Jurkat, Clone E6-1 (cell line): ENCODE measurements at places on chromosomes 5 and 9.

GRCh38 chr5:164663198-164663989 is 1158.0 kb downstream of the MAT2B start:
- no peak for DNase-seq

DNA sequence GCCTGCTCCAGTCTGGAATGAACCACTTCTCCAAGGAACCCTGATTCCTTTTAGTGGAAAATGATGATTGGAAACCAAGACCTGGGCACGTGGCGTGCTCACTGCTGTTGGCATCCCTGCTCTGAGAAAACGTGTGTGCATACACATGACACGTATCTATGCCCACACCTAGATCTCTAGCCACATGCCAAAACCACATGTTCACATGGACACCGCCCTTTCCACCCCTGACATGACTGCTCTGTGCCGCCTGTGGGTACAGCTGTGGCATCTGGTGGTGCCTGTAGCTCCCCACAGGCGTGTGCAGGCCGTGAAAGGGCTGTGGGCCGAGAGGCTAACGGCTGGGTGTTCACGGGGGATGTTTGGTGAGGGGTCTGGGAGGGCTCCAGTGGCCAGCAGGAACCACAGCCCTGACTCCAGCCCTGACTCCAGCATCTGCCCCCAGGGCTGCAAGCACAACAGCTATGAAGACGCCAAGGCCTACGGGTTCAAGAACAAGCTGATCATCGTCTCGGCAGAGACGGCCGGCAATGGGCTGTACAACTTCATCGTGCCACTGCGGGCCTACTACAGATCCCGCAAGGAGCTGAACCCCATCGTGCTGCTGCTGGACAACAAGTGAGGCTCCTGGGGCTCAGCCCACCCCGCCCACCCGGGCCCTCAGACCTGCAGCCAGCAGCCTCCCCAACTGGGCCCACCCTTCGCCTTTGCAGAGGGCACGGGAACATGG is 75.1 kb downstream of the KCNT1 start:
- no peak for DNase-seq

DNA sequence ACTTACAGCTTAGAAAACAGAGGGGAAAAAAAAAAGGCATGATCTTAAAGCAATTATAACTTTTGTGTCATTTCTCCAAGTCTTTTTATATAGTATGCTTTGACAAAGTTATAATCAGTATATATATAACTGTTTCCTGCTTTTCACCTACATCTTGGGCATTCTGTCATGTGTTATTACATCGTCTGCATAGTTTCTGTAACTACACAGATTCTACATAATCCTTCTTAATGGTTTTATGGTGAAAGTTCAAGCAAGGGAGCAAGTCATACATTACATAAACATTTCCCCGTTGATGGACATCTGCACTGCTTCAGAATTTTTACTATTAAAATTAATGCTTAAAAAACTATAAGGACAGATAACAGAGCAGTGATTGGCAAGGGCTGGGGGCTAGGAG is 12.1 kb downstream of the FEM1C start:
- no peak for DNase-seq

GRCh38 chr5:79173626-79174025 is 62.0 kb downstream of the BHMT start:
- DNase-seq = no peak

- no peak for DNase-seq
These were observed 1.5 kb upstream of the MARCHF3 start for GRCh38 chr5:127031863-127032232.

- no peak for DNase-seq
These were observed 33.2 kb downstream of the SHB start for GRCh38 chr9:38035873-38036272.

DNA sequence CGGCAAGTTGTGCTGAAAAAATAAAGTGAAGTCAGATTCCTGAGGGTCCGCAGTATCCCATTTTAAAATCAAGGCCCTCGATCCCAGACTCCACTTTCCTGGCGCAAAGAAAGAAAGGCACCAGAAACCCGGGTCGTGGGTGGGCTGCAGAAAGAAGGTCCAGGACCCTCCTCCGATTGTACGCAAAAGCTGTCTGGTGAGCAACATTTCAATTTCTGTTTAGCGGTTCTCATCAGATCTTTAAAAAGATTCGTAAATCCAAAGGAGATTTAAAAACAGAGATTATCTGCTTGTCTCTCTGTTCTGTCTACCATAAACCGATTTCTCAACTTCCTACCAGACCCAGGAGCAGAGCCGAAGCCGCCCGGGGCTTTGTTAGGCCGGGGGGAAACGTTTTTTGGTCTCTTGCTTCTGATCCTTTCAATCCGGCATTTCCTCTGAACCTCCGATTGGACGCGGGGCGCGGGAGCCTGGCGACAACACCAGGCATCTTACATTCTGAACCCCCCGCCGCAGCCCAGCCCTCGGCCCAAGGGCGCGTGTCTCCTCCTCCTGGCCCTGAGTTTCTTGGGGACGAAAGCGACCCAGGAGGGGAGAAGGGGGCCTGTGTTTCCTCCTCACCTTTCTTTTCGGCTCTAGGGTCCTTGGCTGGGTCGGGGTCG is 746 bp downstream of the NKX2-5 start:
- no peak for DNase-seq

DNA sequence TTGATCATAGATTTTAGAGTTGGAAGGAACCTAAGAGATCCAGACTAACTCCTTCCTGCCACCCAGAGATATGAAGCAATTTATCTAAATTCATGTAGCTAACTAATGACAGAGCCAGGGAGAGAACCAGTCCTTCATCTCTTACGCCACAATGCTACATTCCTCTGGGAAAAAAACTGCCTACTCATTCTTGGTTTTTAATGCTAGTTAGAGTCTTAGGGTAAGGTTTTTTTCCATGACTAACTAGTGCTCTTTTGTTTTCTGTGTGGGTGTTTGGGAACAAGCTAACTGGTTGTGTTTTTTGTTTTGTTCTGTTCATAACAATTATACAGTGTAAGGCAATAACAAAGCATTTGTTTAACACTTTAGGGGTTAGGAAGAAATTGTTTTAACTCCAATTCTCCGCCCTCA is 52.4 kb downstream of the SLC44A1 start:
- no peak for DNase-seq

- no peak for DNase-seq
These were observed 724 bp downstream of the NR2F1-AS1 start for GRCh38 chr5:93580063-93580926.
